Fibroblast of mammary gland (primary cell): ENCODE measurements at places on chromosomes 3 and 15.

DNA sequence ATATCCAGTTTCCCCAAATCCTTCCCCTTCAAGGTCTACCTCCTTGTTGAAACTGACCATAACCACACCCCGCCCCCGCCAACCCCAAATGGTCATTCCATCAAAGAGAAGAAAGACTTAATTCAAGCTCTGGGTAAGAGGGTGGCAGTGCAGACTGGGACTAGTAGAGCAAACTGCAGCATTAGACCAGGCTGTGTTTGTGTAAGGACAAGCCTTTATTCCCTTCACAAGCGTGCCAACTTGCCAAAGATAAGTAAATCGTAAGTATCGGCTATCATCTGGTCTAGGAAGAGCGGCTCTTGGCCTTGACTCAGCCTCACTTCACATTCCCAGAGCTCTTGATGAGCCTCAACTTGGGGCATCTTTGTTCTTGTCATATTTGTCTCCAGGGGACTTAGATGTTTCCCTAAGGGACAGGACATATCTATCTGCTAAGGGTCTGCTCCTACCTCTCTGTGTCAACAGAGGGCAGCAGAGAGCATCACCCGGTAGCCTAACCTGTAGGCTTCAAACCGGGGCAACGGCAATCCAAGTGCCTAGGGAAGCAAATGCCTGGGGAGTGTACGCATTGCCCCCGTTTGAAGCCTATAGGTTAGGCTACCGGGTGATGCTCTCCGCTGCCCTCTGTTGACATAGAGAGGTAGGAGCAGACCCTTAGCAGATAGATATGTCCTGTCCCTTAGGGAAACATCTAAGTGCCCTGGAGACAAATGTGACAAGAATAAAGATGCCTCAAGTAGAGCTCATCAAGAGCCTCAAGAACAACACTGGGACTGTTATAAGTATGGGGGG lies 8.9 kb upstream of the MAP3K13 start:
- peak; percentile 68 for DNase-seq

DNA sequence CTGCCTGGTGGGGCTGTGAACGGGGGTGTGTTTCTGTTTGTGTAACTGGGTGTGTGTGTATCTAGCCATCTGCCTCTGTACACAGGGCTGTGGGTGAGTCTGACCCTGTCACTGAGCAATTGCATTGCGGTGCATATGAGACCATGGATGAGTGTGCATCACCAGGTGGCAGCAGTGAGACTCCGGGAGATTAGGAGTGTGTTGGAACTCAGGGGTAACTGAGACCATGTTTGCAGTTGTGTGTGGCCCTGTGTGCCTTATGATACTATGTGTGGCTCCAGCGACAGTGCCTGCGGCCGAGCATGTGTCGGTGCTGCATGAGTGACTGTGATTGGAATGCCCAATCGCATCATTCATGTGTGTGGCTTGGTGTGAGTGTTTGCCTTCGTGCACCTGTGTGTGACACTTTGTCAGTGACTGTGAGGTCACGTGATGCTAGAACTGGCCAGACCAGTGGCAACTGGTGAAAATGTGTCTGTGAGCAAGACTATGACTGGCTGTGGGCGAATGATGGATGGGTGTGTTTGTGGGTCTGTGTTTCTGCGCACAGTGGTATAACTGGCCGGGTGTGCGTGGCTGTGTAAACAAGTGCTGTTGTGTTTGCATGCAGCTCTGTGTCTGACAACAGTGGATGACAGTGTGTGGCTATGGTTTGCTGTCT lies 14.0 kb downstream of the VILL start:
- DNase-seq = peak; percentile 66

DNA sequence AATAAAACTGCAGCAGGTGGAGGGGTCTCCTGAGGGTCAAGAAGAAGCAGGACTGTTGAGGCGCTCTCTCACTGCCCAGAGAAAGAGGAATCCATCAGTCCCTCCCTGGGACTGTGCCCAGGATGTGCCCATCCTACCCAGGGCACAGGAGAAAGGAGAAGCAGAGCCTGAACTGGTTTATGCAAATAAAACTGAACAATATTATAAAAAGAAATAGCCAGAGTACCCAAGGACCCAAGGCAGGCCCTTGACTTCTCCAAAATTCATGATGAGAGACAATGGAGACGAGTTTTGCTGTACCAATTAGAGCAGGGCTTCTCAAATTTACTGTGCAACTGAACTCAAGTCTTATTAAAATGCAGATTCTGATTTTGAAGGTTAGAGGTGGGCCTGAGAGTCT lies 211.0 kb downstream of the IGSF11 start:
- no peak for DNase-seq

DNA sequence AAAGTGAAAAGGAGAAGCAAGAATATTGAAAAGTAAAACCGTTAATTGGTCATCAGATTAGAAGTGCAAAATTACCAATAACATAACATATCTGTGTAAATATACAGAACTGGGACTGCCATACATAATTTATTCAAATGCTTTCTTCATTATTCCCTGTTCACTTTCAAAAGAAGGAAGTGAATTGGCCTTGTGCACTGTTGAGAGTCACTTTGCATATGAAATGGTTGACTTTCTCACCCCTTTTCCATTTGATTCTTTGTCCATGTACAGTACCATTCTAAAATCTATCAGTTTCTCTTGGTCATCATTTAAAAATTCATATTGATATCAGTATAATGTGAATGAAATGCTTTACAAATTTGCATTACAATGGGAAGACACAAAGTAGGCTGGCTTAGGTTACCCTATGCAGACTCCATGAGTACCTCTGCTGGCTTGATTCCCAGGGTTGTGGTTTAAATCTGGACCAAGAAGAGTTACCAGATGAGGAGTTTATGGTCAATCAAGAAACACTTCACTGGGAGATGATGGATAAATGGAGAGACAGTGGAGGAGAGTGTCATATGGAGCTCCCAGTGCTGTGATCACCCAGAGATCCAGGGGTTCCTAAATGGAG lies 210.9 kb upstream of the TOPAZ1 start:
- DNase-seq = peak; percentile 72

GRCh38 chr15:94052711-94053110 lies 178.7 kb upstream of the MCTP2 start:
- no peak for DNase-seq

DNA sequence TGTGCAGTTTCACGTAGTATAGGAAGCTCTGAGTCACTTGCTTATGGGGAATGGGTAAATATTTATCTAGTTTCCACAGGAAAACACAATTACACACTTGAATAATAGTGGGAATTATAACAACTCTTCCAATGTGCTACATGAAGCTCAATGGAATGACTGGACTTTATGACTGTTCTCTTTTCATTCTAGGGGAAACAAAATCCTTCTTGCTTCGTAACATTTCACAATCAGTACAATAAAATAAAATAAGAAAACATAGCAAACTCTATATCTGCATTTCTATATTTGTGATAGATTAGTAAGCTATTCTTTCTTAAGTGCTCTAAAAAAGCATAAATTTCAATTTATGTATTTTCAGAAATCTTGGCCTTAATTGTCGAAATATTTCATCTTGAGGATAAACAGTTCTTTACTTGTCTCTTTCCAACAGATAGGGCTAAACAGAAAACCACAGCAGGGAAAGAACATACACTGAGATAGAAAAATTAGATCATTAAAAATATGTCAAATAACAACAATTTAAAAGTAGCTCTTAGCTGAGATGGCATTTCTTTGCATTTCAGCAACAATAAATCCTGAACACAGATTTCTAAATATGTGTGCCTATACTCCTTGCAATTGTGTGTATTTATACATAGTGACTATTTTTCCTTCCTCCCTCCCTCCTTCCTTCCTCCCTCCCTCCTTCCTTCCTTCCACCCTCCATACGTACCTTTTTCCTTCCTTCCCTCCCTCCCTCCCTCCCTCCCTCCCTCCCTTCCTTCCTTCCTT lies 395.5 kb upstream of the KCNMB2 start:
- no peak for DNase-seq

DNA sequence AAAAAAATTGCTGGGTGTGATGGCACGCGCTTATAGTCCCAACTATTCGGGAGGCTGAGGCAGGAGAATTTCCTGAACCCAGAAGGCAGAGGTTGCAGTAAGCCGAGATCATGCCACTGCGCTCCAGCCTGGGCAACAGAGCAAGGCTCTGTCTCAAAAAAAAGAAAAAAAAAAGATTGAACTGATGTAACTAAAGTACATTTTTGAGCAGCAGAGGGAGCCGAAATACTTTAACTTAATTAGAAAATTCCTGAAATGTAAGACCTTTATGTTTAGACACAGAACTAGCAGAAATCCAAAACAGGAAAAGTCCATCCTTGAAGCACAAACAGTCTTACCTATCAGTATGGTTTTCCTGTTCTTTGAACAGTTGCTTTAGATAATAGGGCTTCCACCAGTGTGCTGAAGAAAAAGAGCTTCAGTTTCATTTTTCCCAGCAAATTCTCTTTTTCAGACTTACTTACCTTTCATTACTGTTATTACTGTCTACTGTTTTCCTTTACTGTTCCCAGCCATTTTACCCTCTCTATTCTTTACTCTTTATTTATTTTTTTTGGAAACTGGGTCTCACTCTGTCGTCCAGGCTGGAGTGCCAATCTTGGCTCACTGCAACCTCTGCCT lies 33.4 kb upstream of the ZNF609 start:
- DNase-seq = peak; percentile 47

DNA sequence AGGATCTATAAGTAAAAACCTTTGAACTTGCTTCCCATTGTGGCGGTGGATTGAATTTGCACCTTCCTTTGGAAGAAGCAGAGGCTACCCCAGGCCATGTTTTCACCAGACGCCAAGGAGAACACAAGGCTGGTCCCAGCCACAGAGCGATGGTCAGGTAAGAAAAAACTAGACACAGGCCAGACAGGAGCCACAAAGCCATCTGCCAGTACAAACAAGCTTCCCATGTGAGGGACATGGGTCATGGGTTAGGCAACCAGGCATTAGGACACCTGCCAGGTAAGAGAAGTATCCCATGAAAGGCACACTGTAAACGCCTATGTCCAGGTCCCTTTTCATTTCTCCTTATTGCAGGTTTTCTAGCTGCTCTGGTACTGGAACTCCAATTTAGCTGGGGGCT lies 190.2 kb downstream of the KLF13 start:
- DNase-seq = no peak

DNA sequence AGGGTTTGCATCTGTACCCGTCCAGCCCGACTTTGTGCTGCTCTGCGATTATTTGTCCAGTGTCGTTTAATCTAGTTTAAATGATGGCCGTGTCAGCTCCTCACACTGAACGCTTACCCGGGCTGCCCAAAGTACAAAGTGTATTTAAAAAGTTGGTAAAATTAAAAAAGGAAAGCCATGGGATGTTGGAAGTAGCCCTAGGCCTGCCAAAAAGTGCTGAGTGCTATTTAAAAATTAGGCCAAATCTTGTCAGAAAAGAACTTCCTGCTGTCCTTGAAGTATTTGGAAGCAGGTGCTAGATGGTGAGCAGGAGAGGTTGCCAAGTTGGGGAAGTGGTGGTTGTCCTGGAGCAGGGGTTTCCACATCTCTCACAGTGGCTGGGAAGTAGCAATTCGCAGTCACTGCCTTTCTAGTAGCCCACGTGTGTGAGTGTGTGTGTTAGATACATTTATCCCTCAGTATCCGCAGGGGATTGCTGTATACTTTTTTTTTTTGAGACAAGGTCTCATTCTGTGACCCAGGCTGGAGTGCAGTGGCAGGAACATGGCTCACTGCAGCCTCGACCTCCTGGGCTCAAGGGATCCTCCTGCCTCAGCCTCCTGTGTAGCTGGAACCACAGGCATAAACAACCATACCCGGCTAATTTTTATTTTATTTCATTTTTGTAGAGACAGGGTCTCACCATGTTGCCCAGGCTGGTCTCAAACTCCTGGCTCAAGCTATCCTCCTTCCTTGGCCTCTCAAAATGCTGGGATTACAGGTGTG lies 664 bp downstream of the PPCDC start:
- peak; percentile 55 for DNase-seq

DNA sequence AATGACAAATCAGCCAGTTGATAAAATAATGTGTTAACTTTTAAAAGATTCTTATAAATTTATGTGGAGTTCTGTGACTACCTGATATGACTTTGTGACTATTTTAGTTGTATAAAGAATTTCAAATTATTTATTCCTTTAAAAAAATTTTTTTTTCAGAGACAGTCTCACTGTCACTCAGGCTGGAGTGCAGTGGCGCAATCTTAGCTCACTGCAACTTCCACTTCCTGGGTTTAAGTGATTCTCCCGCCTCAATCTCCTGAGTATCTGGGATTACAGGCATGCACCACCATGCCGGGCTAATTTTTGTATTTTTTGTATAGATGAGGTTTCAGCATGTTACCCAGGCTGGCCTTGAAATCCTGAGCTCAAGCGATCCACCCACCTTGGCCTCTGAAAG lies 48.5 kb downstream of the MBNL1 start:
- no peak for DNase-seq

- DNase-seq = peak; percentile 69
Observed at GRCh38 chr3:150956376-150956775, 16.2 kb downstream of the CLRN1 start.

- peak; percentile 69 for DNase-seq
Observed at GRCh38 chr15:70466895-70467529, 296.3 kb downstream of the UACA start.

- peak; percentile 27 for DNase-seq
Observed at GRCh38 chr3:66261355-66261754, 40.6 kb downstream of the SLC25A26 start.

DNA sequence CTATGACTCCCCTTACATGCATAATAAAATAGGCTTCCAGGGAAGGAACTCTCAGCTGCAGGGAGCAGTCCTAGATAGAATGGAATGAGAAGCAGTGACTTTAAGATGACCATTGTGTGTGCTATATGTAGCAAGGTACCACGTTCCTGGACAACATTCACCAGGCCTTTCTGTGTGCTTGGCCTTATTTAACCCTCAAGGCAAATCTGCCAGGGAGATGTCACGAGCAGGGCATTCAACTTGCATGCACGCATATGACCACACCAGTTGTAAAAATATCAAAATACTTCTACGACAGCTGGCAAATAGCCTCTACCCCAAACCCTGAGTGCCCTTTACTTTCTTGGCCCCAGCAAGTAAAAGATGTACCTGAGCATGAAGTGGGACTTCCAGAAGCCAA lies 197.3 kb upstream of the ST8SIA2 start:
- no peak for DNase-seq

- no peak for DNase-seq
Observed at GRCh38 chr15:88992912-88993376, 79.8 kb upstream of the MFGE8 start.

DNA sequence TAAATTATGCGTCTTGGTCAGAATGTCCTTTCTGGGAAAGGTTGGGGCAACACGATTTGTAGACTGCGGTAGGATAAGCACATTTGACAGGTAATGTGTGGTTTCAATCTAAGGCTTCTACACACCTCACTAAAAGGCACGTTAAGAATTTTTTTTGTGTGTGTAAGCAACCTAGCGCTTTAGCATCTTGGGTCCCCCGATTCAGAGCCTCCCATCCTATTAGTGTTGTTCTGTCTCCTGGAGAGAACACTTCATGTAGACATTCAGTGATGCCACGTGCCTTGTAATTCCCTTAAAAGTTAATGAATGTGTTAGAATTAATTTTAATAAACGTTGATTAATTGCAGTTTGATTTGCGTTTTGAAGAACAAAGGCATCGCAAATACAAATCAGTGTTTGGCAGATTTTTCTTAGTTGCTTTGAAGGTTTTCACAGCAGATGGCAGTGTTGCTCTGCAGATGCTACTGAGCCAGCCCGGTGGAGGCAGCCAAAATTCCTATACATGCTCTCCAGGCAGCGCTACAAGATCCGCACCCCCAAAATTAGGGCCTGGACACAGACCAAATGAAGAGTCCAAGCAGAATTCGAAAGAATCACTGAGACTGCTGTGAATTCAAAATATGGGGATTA lies 63.5 kb downstream of the OTOL1 start:
- DNase-seq = peak; percentile 72

GRCh38 chr3:157147099-157147803 lies 12.7 kb downstream of the CCNL1 start:
- no peak for DNase-seq

GRCh38 chr15:60301024-60301423 lies 96.8 kb downstream of the ANXA2 start:
- peak; percentile 12 for DNase-seq

GRCh38 chr15:83430441-83430840 lies 16.7 kb upstream of the SH3GL3 start:
- peak; percentile 12 for DNase-seq
